ENCODE measurements at places on chromosomes 5 and 9.
A peak's percentile ranks its signal among the peaks of the same experiment; 100 is the strongest.

- no peak for DNase-seq
Measured at GRCh38 chr5:34553581-34553980, 102.5 kb upstream of the RAI14 start.

GRCh38 chr5:69414885-69415583 is at the start of gene MARVELD2:
Gene MARVELD2 (plus strand): TSS chr5:69415116. CDS start chr5:69419386, 4,270 bp downstream.
- peak; percentile 47 for DNase-seq

GRCh38 chr5:139494832-139495231 is 12.3 kb upstream of the STING1 start:
- DNase-seq, result no peak

- no peak for DNase-seq
Measured at GRCh38 chr5:62331921-62332320, 25.9 kb downstream of the KIF2A start.

GRCh38 chr5:94810281-94810680 is 191.8 kb downstream of the SLF1 start:
- DNase-seq, result no peak

DNA sequence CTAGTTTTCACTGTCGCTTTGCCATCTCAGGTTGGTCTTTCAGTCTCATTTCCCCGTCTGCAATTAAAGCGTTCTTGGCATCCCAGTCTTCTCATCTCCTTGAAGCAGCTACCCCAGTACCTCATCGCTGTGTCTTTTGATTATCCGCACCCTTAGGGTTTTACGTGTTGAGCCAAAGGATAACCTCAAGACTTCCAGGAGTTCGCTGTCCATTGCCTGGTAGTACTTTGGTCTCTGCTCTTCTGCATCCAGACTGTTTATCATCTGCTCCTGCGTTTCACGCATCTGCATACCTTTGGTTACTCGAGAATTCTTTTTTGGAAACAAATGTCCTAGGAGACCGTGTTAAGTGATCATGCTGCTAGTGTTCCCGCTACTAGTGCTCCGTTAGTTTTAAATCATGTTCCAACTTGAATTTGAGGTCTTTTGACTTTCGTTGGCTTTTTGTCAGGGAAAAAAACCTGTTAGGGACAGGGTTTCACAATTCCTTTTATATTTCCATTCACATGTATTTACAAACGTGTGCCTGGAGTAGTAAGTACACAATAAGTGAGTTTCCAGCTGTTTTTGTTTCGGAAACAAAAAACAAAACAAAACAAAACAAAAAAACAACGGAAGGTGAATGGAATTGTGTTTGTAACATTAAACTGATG is 888 bp downstream of the RABGAP1 start:
- DNase-seq, result no peak

DNA sequence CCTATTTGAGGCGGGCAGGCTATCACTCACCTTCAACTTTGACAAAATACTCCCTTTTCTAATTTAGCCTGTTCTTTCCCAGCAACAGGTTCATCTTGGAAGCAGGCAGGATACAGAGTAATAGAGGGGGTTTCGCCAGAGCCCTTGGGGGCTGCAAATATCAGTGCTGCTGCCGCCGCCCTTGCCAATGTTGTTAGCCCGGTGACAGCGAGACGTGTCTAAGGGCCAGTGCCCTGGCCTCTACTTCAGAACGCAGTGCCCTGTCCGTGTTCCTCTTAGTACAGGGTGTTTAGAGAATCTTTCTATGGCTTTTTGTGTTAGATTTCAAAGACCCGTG is 703 bp downstream of the FAM120AOS start:
- DNase-seq, result peak; percentile 21

DNA sequence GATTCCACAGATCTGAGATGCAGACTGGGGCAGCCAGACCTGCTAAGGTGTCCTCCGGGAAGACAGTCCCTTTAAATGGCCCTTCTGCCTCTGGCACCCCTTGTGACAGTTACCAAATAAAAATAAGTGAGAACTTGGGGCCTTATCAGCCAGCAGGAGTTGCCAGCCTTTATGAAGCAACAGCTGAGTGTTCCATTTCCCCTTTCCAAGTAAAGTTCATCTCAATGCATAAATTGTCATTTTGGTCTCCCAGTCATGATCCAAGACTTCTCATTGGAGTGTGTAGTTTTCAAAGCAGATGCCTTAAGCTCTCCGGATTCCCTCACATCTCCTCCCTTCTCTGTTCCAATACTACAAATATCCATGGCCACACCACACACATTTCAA is 4.1 kb downstream of the PTCH1 start:
- DNase-seq, result no peak

- DNase-seq, result no peak
Measured at GRCh38 chr5:56050551-56051255, 55.9 kb upstream of the IL6ST start.

- DNase-seq, result no peak
Measured at GRCh38 chr5:150302301-150303069, at the start of gene ARSI. Gene ARSI (minus strand): TSS chr5:150302905. CDS start chr5:150302373, 532 bp downstream.

GRCh38 chr9:86202338-86202882 is 57.0 kb downstream of the C9orf153 start:
- peak; percentile 21 for DNase-seq

DNA sequence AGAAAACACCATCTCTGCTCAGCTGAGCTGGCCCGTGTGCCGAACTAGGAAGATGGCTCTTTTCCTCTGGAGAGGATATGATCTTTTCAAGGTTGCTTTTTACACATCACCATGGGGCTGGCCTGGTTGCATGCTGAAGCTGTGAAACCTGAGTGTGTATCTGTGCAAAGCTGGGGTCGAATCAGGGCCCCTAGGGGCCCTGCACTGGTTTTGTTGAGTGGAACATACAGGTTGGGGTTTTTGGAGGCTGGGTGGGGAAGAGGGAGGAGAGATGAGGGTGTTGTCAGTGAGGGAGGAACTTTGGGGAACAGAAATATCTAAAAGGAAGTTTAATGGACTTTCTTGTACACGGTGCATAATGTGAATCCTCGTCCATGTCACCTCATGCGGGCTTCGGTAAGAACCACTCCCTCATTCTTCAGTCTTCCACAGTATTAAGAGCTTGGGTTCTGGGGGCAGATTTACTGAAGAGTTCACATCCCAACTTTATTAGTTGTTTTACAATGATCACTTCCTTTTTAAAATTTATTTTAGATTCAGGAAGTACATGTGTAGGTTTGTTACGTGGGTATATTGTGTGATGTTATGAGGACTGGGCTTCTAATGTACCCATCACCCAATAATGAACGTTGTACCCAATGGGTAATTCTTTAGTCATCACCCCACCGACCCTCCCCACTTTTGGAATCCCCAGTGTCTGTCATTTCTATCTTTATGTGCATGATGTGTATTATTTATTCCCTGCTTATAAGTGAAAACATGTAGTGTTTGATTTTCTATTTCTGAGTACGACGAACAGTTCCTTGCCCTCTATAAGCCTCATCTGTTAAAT is 238.2 kb downstream of the NR3C1 start:
- DNase-seq, result no peak

DNA sequence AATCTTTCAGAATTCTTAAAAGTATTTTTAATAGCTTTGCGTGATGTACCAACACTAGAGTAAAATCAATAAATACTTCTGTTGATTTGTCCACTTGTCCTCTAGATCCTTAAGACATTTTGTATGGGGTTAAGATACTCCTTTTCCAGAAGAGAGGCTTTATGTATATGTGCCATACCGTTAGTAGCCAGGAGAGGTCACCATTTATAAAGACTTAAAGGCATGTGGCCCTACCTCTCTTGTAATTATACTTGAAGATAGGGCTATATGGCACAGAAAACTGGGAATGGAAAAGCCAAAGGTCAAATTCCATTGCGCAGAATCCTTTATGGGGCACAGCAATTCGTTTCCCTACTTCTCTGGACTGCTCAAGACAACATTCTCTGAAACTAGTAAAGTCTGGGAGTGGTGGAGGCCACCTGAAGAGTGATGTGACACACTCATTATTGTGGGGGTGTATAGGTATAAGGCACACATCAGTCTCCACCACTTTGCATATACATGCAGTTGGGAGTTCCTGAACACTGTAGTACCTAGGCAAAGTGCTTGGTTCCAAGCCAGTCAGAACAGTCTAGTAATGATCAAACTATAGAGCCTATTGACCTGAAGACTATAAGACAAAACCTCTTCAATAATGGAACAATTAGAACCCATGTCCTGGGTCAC is 140.1 kb upstream of the FBXL17 start:
- DNase-seq, result no peak

DNA sequence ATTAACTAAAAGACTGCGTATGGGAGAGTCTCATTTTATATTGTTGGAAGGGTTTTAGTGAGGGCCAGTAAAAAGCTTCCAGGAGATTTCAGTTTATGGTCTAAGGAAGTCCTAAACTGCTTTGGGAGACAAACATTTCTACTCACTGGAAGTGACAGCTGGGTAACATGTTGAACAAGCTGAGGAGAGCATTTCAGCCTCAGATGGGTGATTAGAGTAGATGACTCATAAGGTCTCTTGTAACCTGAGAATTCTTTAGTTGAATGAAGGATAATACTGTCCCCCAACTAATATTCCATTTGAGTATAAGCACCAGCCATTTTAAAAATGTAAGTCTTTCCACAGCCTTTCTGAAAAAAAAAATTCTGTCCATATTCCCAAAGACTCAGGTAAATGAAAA is 218.0 kb upstream of the C9orf72 start:
- DNase-seq, result no peak

- no peak for DNase-seq
Measured at GRCh38 chr5:84673785-84674184, 289.1 kb upstream of the EDIL3 start.

DNA sequence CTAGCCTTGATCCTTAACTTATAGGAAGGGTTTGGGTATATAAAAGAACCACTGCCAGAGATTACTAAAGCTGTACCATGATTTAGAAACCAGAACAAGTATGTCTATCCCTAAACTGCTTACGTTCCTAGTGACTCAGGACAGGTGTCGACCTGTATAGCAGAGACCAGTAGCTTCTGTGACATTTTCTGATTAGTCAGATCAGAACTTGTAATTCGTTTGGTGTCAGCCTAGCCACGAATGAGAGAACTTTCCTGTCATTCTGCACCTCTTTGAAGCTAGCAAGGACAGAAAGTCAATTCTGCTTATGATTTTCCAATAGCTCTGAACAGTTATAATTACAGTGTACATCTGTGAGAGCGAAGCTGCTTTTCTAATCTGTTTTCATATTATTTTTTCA is 39.5 kb downstream of the PRKACG start:
- DNase-seq, result peak; percentile 10

- no peak for DNase-seq
Measured at GRCh38 chr5:143509758-143510221, 106.3 kb upstream of the NR3C1 start.

GRCh38 chr9:123407217-123407851 is 51.3 kb downstream of the CRB2 start:
- no peak for DNase-seq

DNA sequence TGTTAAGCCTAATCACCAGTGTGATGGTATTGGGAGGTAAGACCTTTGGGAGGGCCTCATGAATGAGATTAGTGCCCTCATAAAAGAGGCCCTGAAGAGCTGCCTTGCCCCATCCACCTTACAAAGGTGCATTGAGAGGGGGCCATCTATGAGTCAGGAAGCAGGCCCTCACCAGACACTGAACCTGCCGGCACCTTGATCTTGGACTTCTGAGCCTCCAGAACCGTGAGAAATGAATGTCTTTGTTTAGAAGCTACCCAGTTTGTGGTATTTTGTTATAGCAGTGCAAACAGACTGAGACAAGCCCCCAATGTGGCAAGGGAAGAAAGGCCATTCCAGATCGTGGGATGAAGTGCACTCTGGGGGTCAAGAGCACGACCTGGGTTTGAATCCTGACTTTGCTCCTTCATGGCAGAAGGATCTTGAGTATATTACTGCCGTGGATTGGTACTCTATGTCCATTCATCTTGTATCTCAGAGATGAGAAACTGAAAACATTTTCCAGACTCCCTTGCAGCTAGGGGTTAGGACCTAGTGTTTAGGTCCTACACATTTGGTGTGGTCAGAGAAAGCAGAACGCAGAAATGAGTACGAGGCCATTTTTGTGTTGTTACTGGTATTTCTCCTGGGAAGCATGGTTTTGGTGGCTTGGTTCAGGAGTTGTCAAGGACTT is 86.7 kb downstream of the PTCH1 start:
- no peak for DNase-seq

GRCh38 chr9:123551734-123552133 is 195.7 kb downstream of the CRB2 start:
- DNase-seq, result no peak

DNA sequence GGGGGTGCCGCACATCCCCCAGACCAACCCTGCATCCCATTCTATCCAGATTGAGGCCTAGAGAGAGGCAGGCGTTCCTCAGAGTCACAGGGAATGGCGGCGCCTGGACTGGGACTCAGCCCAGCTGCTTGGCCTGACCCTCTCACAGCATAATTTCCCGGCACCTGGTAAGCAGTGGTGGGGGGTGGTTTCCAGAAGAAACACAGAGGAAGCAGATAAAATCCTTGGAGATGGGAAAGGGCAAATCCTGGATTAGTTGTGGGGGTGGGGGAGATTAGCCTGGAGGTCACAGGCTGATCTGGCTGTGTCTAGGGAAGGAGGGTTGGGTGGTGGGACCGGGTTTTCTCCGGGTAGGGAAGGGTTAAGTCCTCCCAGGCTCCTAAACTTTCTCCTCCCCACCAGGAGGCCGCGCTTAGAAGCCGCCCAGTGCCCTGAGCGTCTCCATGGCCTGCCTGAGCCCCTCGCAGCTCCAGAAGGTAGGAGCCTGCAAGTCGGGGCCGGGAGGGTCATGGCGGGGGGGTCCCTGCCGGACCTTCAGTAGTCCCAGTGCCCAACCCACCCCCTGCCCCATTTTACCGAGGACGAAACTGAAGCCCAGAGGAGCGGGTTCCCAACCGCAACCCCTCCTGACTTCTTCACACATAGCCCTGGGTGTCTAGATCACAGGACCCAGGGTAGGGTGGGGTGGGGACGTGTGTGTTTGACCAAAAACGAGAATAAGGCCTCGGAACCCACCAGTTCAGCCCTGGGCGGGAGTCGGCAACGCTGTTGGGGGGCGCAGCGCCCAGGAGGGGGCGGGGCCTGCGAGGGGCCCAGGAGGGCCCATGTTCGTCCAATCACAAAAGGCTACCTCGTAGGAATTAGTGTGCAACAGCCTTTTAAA is 1.3 kb downstream of the PHYHD1 start:
- no peak for DNase-seq

DNA sequence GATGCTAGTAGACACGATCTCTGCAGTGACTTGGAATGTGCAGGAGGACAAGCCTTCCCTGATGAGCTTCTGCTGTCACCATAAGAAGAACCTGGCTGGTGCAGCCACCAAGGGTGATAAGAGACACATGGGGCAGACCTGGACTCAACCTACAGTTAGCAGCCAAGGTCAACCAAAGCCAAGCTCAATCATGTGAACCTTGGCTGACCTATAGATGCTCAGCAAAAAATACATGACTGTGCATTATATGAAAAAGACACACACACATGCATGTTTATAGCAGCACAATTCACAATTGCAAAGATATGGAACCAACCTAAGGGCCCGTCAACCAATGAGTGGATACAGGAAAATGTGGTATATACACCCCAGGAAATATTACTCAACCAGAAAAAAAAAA is 86.9 kb downstream of the TARS1 start:
- DNase-seq, result no peak

DNA sequence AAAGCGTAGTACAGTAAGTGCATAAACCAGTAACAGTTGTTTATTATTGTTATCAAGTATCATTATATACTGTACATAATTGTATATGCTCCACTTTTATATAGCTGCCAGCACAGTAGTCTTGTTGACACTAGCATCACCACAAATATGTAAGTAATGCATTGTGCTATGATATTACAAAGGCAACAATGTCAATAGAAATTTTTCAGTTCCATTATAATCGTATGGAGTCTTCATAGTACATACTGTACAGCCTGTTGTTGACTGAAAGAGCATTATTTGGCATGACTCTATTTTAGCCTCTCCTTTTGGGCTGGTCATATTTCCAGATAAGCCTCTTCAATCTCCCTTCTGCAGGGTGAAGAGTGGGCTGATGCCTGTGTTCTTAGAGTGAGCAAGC is 40.4 kb downstream of the CFAP95 start:
- no peak for DNase-seq
